ENCODE measurements at places on chromosomes 5 and 9.

DNA sequence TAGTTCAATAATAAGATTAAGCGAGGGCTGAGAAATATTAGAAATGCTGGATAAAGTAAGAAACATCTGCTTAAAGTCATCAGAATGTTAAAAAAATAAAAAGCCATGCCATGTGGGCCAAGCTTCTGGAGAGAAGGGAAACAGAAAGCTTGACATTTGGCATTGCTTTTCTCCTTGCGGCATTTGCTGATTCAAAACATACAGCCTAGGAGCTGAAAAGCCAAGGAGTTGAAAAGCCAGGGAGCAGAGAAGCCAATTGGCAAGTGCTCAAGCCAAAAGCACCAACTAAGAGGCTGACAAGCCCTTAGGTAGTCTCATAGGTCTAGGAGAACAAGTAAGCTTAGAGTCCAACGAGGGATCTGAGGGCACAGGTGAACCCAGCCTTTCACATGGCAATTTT is 754.3 kb downstream of the TLE4 start:
- no peak for DNase-seq

- DNase-seq, result no peak
Measured at GRCh38 chr5:91240175-91240574, 142.9 kb downstream of the ARRDC3 start.

DNA sequence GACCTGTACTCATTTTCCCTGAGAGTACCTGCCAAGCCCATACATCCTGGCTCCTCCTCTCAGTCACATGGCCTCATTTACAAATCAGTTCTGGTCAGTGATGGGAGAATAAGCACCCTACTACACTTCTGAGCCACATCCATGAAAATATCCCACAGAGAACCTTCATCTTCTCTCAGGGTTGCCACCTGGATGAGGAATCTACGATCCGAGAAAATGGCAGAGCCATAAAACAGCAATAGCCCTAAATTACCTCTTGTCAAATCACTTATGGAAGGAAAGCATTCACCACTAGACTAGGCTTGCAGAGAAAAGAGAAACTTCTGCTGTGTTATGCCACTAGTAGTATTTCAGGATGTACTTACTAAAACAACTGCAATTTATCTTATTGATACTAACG is 324.8 kb downstream of the BNC2 start:
- no peak for DNase-seq

- no peak for DNase-seq
Measured at GRCh38 chr5:181051841-181052671, 12.0 kb downstream of the BTNL9 start.

- no peak for DNase-seq
Measured at GRCh38 chr5:94102849-94103248, 361.4 kb upstream of the POU5F2 start.

GRCh38 chr9:112063151-112063550 is 111.9 kb downstream of the SUSD1 start:
- peak; percentile 72 for DNase-seq

- DNase-seq, result peak; percentile 4
Measured at GRCh38 chr5:16508730-16509531, 43.3 kb upstream of the ZNF622 start.

DNA sequence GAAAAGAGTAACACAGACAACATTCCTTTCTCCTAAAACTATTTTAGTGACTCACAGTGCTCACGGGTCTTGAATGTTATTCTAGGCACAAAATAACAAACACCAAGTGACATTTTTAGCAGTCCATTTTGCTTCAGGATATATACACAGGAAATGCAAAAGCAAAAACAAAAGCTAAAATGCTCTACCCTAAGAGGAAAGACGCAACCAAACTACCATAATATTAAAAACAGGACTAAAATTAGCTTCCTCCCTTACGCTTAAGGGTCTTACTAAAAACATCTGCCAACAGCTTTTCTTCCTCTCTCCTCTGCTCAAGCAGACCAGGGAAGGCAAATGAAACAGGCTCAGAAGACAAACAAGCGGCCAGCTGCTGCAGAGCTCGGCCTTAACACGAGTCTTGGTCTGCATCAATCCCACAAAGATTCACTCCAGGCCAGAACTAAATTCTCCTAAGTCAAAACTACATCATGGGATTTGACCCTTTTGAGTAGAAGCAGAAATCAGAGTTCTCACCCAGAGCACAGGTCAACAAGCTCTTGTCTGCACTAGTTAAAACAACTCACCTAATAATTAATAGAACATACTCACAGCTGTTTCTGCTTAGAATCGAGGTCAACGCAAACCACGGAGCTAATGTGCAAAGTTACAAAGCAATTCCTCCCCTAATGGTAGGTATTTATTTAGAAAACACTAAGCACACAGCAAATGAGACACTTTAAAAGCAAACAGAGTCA is 62.3 kb downstream of the RAPGEF1 start:
- peak; percentile 77 for DNase-seq

DNA sequence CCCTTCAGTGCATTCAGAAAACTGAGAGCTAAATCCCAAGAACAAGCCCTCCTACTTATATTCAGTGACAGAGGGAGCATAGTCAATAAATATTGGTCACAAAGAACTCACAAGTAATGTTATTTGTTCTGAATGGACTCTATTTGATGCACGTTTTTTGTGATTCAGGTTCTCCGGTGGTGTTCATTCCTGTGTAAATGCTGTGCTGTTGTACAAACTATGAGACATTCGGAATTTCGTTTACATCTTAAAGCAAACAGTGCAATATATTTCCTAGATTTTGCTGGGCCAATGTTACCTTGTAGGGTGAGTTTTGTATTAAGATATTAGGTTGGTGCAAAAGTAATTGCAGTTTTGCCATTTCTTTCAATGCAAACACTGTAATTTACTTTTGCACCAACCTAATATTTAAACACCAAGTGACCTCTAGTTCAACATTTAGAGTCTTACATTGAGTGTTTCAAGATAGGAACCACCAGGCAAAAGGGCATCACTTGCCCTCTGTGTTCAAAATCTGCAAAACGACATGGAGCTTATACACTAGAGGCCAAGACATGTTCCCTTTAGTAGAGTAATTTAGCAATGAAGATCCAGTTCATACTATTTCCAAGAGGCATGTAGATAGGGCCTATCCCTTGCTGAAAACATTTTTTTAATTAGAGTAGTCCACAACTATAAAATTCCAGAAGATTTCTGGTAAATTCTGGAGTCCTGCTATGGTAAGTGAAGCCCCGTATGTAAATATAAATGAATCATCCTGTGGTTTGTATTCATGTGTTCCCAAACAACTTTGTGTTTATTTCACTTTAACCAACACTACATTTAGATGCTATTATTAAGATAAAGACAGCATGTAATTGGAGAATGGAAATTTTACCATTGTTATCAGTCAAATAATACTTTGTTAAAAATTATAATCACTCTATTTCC is 444.0 kb upstream of the PTGER4 start:
- peak; percentile 33 for DNase-seq

- no peak for DNase-seq
Measured at GRCh38 chr5:31942546-31942945, 231.6 kb downstream of the GOLPH3 start.

DNA sequence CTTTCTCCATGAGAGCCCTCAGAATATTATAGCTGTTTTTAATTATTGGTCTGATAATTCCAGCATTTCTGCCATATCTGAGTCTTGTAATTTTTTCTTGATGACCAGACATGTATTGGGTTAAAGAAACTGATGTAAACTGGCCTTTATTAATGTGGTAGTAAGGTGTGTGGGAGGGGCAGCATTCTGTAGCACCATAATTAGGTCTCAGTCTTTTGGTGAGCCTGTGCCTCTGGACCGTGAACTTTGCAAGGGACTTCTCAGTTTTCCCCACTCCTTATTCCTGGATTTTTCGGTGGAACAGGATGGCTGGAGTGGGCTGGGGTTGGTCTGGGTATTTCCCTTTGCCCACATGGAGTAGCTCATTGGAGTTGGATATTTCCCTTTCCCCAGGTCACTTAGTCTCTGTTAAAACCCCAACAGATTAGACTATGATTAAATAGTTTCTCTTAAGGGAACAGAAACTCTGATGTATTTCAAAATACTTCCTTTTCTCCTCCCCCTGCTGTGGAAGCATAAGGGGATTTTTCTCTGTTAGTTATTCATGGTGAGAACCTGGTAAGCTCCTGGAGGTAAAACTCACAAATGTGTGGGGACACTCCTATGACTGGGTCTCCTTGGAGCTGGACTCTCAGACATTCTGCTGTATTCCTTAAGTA is 52.4 kb downstream of the FSD1L start:
- DNase-seq, result no peak

- peak; percentile 81 for DNase-seq
Measured at GRCh38 chr5:122756264-122756911, 18.5 kb upstream of the SNX2 start.

DNA sequence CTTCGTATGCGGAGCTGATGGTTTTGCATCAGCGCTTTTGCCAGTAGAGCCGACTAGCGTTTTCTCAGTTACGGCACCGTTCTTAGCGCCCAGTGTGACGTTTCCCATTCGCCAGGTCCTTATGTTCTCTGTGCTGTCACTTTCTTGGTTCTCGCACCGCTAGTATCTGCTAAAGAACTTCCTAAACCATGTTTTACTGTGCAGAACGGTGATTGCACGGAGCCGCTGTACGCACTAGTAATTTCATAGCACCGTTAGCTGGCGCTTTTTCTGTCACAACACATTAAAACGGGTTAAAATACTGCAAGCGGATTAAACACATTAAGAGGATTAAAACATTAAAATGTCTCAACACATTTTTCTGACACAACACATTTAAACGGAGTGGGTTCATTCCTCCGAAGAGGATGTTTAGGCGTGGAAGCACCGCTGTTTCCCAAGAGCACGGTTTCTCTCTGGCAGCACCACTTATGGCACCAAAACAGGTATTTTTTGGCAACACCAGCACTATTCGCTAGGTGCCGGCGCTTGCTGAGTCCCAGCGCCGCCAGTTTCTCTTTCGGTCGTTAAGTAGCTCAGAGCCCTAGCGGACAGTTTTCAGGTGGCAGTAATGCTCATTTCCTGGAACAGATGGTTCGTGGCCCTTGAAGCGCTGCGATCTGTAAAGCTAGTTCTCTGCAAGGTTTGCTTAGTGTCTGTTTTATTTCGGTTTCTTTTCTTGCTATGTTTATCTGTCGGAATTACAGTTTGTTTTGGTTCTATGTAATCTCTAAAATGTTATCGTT is 20.3 kb downstream of the ANXA2R start:
- DNase-seq, result peak; percentile 75

- DNase-seq, result no peak
Measured at GRCh38 chr9:72807765-72808445, 144.9 kb downstream of the ALDH1A1 start.
